ENCODE measurements at places on chromosomes 7 and 10. TPM values are rescaled to one million over a fixed set of nuclear protein-coding genes. Genes with fewer than 3 reads are reported as not detected.

Gene DMTF1
- total RNA-seq: 31.1 TPM

Gene PRR15
- 21.1 TPM for total RNA-seq

Gene PSD
- 0.72 TPM for total RNA-seq

Gene PTPRN2
- 4.2 TPM for total RNA-seq

Gene SPDYE6
- total RNA-seq: not detected

Gene ZFYVE27
- 8.5 TPM for total RNA-seq

Gene STEAP4
- total RNA-seq: 2.0 TPM

Gene ENTPD1
- 6.5 TPM for total RNA-seq

Gene STOX1
- total RNA-seq: not detected

Gene FAM25C
- not detected for total RNA-seq

Gene PDZD8
- 22.2 TPM for total RNA-seq

Gene FFAR4
- total RNA-seq: not detected

Gene PHYHIPL
- total RNA-seq: not detected

Gene GAD2
- total RNA-seq: not detected

Gene NPSR1
- total RNA-seq: not detected

Measured in cardiac atrium fibroblast (primary cell).